Psoas muscle (tissue), 8 donors: ENCODE measurements at places on chromosomes 12 and 14. TPM values are rescaled to one million over a fixed set of nuclear protein-coding genes. Genes with fewer than 3 reads are reported as not detected.
A peak's percentile ranks its signal among the peaks of the same experiment; 100 is the strongest.

DNA sequence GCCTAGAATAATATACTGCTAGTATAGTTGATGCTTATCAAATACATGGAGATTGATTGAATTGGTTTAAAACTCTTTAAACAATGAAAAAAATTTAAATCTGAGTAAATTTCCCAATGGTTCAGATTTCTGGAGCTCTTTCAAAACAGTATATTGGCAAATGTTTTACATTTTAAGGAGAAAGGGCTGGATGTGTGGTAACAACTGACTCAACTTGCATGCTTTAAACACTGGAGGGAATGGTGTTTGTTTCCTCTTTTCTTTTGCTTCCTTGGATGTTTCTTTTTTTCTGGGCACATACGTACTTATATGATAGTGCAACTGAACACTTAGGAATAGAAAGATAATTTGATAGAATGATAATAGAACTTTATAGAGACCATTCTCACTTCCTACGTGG, 73.8 kb upstream of the RFX4 start:
- DNase-seq: no peak

GRCh38 chr12:57952766-57953165, 11.4 kb downstream of the ATP23 start:
- DNase-seq: no peak

DNA sequence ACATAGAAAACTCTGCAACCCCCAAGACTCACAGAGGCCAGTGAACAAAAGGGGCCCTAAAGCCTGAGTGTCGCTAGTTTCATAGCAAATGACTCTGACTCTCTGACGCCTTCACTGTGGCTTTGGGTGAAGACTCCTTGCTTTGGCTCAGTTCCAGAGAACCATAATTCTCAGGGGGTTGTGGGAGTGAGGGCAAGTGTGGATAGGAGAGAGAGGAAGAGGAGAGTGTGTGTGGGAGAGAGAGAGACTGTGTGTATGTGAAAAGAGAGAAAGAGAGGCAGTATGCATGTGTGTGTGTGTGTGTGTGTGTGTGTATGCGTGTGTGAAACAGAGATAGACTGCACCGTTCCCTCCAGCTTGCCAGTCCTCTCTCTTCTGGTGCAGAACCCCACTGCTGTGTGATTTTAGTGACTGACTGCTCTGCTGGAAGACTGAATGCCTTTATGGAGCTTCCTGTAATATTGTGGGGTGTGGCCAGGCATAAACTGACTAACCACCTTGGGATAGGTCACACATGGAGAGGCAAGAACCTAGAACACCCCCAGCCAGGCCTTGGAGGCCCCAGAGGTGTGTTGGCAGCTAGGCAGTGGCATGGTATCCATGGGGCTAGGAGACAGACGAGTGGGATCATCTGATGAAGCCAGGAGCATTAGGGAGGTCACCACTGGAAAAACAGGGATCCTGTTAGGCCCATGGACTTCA, 45.9 kb upstream of the STXBP6 start:
- no peak for DNase-seq

GRCh38 chr14:58055497-58056010, 96.5 kb downstream of the ARMH4 start:
- no peak for DNase-seq

DNA sequence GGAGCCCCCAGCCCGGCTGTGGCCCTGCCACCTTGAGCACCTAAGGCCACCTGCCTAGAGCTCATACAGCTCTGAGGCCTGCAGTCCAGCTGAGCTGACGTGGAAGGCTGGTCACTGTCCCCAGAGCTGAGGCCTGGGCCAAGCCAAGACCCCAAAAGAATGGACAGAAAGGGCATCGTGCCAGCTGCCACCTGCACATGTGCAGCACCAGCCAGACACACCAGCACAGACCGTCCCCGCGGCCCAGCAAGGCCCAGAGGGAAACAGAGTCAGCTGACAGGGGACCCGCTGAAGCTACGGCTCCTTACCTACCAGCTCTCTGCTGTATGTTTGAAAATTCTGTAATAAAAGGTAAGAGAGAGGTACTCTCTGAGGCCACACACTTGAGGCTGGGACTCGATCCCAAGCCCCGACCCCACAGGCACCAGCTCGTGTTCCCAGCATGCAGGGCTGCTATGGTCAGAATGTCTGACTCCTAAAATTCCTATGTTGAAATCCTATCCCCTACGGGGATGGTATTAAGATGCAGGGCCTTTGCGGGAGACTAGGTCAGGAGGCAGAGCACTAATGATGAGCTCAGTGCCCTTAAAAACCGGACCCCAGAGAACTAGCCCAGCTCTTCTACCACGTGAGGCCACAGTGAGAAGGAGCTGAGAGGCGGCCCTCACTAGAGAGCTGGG, 25.4 kb downstream of the BRF1 start:
- DNase-seq: peak; percentile 70

DNA sequence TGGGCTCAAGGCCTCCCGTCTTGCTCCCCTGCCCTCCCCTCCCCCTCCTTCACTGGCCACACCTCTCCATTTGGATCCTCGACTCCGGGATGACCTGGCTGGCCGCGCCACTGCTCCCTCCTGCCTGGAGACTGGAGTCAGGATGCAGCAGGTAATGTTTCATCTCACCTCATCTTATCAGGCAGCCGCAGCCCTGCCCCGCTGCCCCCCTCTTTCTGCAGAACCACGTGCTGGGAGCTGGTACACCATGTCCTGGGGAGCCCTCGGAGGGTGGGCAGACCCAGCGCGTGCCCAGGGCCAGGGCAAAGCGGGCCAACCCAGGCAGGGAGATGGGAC, 31.1 kb downstream of the BEGAIN start:
- DNase-seq: no peak

- DNase-seq: no peak
These were observed 11.6 kb upstream of the HECTD1 start for GRCh38 chr14:31219169-31219568.

DNA sequence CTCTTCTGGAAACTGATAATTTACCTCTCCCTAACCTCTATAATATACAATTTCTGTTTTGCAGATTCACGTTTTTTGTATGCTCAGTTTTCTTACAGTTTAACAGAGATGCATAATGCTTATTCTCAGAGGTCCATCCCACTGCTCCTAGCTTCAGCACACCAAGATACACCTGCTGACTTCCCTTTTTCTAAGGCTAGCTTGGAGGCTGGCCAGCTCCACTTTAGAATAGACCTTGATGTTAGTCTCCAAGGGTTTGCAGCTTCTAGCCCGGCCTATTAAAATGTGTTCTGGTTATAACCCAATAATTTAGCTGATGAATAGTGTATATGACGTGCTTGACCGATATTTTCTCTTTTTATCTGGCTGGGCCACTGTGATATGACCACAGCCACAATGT, 261.2 kb downstream of the EGLN3 start:
- no peak for DNase-seq

DNA sequence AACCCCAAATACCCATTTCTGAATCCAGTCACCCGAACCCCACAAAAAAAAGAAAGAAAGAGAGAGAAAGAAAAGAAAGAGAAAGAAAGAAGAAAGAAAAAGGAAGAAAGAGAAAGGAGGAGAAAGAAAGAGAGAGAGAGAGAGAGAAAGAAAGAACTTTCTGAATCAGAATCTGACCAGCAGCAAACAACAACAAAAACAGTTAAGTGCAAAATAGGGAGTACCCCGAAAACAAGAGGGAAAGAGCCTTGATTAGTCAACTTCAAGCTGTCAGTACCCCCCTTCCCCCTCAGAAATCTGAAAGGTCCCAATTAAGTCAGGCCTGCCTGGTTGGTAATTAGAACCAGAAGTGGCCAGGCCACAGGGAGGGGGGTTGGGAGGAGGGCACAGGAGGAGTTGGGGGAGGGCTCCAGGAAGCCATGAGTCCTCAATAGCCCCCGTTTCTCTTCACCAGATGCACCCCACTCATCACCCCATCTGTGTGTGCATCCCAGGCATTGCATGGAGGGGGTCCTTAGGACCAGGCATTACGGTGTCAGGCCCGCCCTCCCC, 9.8 kb downstream of the RARG start:
- DNase-seq: no peak

The CFAP251 gene
- 0.64 TPM for total RNA-seq

The RTL1 gene
- not detected for total RNA-seq

The SDSL gene
- total RNA-seq: 0.97 TPM

The TC2N gene
- 1.5 TPM for total RNA-seq

The IFNG-AS1 gene
- total RNA-seq: not detected
